ENCODE measurements at places on chromosomes 5 and 9.

DNA sequence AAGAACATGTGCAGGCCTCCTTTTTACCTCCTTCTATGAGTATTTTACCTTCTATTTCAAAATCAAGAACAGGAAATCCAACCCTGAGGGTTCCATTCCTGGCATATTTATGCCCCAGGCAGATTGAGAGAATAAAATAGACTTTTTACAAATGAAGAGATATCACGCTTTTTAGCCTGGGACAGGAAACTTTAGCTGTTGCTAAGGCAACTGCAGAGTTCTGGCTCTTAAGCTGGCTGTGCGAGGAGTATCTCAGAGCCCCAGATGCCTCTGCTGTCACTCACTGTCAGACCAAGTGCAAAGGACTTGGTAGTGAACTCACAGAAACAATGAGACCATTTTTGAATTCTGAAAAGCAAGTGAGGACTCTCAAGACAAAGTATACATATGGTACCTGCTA, 69.5 kb upstream of the HSPB3 start:
- no peak for DNase-seq

DNA sequence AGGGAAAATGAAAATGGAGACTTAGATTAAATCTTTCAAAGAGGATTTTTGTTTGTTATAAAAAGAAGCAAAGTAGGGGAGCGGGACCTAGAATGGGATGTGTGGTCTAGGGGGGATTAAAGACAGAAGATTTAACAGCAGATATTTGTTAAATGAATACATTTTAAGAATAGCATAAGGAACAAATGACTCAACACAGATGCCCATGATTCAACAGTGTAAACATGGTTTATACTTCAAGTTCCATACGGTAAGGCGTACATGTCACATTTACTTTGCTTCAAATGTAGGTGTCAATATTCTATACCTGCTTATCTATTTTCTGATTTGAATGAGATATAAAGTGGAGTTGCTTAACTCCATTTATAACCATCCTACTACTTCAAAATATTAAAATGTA, 1.5 kb downstream of the TICAM2 start:
- no peak for DNase-seq

- DNase-seq = no peak
Measured at GRCh38 chr5:53616939-53617549, 56.6 kb downstream of the NDUFS4 start.

- no peak for DNase-seq
Measured at GRCh38 chr9:90477535-90477934, 165.1 kb downstream of the DIRAS2 start.

DNA sequence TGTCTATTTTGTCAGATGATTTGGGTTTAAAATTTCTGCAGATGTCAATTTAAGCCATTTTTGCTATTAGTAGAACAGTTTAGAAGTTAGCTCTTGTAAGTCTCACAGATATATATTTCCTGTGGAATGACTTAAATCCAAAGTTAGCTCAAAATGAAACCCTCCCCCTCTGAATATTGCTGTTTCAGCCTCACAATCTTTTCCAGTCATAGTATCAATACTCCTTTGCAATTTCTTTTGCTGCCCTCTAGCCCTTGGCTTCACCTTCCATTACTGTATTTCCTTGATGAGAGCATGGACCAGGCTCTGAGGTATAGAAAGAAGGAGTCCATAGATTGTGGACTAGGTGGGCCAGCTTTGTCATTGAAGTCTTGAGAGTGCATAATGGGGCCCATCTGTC, 124.4 kb downstream of the ATG10 start:
- no peak for DNase-seq

DNA sequence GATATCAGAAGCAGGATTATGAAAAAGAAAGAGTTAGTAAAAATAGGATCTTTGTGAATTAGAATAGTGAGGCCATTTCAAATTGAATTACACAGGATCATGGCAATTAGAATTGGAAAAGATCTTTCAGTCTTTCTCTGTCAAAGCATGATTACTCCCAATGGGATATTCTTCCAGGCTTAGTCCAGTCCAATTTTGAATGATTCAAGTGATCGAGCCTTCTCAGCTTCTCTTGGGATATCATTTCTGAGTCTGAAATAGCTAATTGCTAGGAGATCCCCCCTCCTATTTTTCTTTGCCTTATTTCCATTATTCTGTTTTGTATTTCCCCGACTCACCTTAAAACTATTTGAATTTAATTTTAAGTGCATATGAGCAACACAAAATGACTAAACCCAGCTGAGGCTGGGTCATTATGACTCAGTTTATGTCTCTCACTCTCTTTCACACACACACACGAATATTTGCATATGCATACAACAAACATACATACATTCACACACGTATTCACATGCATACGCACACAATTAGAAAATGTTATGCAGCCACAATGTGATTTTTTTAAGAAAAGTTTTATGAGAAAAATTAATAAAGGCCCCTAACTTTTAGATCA, 34.8 kb upstream of the EFNA5 start:
- no peak for DNase-seq

GRCh38 chr5:149798466-149798865, 68.4 kb downstream of the PPARGC1B start:
- no peak for DNase-seq

DNA sequence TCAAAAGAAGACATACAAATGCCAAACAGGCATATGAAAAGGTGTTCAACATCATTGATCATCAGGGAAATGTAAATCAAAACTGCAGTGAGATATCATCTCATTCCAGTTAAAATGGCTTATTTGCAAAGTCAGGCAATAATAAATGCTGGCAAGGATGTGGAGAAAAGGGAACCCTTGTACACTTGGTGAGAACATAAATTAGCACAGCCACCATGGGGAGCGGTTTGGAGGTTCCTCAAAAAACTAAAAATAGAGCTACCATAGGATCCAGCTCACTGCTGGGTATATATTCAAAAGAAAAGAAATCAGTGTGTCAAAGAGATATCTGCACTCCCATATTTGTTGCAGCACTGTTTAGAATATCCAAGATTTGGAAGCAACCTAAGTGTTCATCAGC, 50.3 kb downstream of the AP3S1 start:
- DNase-seq = no peak

GRCh38 chr5:102539562-102539961, 40.8 kb upstream of the SLCO6A1 start:
- no peak for DNase-seq

- DNase-seq = no peak
Measured at GRCh38 chr5:83145241-83145640, 67.9 kb downstream of the XRCC4 start.

DNA sequence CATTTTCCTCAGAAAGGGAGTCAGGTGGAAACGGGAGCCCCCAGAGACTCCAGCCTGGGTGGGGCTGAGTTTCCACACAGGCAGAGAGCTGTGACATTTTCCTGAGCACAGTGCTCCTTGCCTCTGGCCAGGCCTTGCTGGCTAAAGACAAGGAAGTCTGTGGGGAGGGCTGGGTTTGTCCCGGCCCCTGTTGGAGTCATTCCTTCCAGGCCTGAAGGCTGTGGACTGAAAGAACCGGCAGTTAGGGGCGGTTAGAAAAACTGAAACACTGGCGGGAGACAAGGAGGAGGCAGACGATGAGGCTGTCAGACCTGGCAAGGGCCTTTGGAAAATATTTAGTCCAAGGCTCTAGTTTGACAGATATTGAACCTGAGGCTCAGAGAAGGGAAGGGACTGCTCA, 29.9 kb downstream of the COL15A1 start:
- no peak for DNase-seq

DNA sequence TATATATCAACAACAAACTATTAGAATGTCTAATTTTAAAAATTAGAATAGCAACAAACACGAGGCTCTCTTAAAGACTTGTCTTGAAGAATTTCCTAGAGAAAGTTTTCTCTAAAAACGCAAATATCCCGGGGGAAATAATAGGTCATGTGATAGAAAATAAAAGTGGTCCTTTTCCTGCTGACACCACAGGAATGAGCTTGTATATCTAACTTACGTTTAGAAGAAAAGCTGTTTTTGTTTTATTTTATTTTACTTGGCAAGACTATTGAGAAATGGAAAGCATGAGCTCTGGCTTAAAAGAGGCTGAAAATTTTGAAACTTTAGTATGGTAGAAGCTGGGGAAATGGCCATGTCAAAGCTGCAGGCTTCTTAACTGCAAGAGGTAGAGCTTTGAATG, 465.0 kb downstream of the AGTPBP1 start:
- DNase-seq = no peak

DNA sequence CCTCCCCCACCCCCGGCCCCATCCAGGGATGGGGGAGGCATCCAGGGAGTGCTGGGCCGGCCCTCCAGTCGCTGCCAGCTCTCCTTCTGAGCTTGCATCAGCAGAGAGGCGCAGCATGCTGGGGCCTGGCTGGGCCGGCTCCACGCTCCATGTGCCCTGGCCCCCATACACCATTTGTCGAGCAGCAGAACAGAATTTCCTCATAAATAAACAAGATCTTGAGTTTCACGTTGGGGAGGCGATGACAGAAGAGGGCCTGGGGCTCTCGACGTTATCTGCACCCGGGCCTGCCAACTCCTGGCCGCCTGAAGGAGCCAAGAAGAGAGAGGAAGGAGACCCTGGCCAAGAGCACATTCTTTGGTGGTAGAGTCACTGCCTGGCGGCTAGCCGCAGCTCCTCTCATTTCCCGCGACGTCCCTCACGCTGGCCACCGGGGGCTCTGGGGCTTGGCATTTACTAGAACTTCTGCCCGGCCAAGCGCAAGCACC, 177.0 kb downstream of the FGF18 start:
- no peak for DNase-seq

- DNase-seq = no peak
Measured at GRCh38 chr9:136002881-136003280, 41.7 kb upstream of the UBAC1 start.

DNA sequence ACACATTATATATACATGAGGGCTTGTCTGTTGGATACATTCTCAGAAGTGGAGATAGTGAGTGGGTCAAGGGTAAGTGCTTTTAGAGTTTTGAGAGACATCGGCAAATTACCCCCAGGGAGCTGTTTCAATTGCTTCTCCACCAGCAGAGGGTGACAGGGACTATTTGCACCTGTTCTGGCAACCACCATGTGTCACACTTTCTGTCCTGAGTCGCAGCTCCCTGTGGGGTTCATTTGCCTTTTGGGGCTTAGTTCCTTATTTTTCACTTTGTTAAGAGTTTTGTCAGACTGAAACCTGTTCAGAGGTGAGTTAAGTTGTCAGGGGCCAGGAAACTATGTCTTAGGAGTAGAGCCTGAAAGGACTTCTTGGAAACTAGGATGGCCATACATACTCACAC, 20.1 kb upstream of the SLC36A1 start:
- no peak for DNase-seq

- no peak for DNase-seq
Measured at GRCh38 chr5:57681942-57682341, 199.3 kb upstream of the ACTBL2 start.

GRCh38 chr9:113973226-113973625, 97.1 kb downstream of the ZNF618 start:
- no peak for DNase-seq

GRCh38 chr9:84698323-84698722, 28.8 kb downstream of the NTRK2 start:
- no peak for DNase-seq

DNA sequence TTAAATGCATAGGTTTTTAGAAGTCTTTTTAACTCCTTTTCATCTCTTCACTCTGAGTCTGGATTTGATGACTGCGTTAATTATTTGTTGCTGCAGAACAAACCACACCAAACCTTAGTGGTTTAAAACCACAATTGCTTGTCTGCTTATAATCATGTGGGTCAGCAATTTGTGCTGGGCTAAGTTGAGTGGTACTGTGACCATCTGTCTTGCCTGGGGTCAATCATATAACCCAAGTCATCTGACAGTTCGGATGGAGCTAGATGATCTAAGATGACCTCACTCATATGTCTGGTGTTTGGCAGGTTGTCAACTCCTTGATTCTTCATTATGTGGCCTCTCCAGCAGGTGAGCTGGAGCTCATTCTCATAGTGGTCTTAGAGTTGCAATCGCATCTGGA, 219.1 kb upstream of the ELAVL2 start:
- no peak for DNase-seq

DNA sequence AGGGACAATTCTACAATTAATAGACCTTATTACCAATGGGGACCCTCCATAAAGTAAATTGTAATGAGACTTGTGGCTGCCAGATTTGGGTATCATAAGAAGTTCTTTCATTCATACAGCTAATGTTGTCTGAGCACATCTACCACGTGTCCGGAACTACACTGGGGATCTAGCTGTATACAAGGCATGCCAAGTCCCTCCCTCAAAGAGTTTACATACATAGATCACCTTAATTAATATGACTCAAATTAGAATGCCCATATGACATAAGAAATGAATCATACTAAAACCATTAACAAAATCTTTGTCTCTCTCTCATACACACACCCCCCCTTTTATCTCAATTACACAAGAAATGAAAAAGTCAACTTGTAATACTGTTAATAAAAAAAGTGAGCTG, 18.0 kb upstream of the NR4A3 start:
- no peak for DNase-seq

DNA sequence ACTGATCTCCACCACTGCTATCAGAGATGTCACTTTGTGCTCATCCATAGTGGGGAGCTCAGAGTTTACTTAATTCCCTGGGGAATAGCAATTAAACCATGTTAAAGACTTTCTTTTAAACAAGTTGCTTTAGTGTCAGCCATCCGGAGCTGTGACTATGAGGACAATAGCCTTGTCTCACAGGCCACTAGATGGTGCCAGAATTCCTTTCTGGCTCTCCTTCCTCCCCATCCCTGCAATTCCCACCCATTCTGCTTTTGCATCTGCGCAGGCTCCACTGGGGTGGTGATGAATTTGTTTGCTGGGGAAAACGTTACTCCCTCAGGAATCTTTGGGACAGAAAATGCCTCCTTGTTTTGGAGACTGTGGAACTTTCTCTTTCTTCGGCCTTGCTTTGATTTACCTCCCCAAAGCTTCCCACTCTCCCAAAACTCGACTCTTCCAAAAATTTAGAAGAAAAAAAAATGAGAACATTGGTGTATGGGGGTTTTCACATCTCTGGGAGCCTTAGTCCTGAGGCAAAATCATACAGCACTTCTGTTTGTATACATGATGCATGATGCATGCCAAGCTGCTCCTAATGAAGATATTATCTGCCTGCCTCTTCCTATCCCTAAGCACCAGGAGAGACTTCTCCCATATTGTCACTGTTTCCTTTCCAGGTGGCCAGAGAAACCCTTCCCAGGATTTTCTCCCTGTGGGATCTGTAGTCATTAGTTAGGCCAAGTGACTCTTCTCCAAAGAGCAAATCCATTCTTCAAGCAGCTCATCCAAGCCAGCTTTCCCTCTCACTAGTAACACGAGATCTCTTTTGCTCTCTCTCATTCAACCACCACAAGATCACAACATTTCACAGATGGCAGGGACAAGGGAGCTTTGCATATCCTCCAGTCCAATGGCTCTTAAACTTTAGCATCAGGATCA, 466.1 kb downstream of the TLR4 start:
- DNase-seq = no peak

GRCh38 chr9:116099821-116100220, 53.8 kb upstream of the PAPPA start:
- no peak for DNase-seq
